ENCODE measurements at places on chromosomes 4 and X.

GRCh38 chr4:2058264-2059045 lies 672 bp upstream of the NAT8L start:
- no peak for DNase-seq

- no peak for DNase-seq
Measured at GRCh38 chr4:38075370-38076152, 115.4 kb downstream of the PTTG2 start.

DNA sequence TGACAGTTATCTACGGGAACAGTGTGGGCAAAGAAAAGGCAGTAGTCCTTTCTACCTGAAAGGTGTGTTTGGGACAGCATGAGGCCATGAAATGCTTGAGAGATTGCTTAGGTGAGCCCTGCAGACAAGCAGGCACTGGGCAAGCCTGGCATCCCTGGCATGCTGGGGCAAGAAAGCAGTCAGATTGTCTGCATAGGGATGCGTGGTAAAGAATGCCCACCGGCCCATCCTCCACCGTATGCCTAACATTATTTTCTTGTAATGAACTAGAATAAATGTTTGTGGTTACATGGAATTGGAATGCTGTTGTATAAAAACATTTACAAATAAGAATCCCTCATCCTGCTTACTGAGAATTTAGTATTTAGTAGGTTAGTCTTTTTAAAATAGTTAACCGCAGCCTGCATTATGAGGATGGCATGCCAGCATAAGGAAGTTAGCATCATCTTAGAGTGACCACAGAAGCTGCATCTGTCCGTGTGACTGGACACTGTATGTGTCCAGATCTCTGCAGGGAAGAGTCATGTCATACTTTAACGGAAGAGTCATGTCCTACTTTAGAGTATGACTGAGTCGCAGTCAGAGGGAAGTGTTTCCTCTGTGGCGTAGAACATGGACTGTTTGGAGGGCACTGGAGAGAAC lies 18.9 kb downstream of the ZBTB49 start:
- DNase-seq = no peak

DNA sequence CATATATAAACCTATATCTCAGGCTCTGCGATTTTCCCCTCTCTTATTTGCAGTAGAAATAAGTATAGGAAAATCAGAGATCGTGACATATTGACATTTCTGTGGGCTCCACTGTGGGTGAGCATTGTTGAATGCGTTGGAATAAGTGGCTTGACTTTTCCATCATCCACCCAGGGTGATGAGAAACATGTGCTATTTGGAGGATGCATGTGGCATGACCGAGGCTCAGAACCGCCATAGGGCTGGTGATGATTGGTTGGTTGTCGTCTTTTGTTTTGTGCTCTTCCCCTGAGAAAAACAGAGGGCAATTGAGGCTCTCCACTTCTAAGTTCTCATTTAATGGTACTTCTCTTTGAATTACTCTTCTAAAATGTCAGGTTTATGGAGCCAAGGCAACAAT lies 140.1 kb downstream of the MXRA5 start:
- DNase-seq = no peak

All from CD4-positive, alpha-beta T cell treated with Interleukin-17A for 4 hours (primary cell).